Muscle of back (tissue), 13 donors: ENCODE measurements at places on chromosomes 2 and 18.

- no peak for DNase-seq
Observed at GRCh38 chr2:10654069-10654468, 35.7 kb downstream of the NOL10 start.

- DNase-seq, result no peak
Observed at GRCh38 chr18:32152705-32153448, 37.0 kb upstream of the MEP1B start.

DNA sequence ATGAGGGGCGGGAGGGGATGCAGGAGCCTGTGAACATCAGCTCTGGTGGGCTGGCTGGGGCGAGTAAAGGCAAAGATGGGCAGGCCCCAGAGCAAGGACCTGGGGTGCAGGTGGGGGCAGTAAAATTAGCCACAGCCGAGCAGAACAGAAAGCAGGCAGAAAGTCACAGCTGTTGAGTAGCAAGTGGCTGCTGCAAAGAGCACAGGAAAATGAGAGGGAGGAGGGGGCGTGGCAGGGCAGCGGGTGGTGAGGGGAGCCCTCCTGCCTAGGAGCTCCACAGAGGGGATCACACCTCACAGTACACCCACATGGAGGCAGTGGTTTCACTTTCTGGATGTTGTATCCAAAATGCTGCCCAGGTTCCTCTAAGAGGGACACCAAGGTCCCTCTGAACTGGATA, 79.6 kb downstream of the LBH start:
- DNase-seq, result no peak

- no peak for DNase-seq
Observed at GRCh38 chr2:119137502-119137901, 21.0 kb downstream of the C1QL2 start.

GRCh38 chr2:120177001-120177621, 46.1 kb downstream of the TMEM185B start:
- DNase-seq, result peak; percentile 16
